Stimulated activated CD8-positive, alpha-beta memory T cell treated with anti-CD3 and anti-CD28 coated beads, Interleukin-4, amount 100 ng/mL, for 4 hours (primary cell): ENCODE measurements at places on chromosomes 2 and 18.

DNA sequence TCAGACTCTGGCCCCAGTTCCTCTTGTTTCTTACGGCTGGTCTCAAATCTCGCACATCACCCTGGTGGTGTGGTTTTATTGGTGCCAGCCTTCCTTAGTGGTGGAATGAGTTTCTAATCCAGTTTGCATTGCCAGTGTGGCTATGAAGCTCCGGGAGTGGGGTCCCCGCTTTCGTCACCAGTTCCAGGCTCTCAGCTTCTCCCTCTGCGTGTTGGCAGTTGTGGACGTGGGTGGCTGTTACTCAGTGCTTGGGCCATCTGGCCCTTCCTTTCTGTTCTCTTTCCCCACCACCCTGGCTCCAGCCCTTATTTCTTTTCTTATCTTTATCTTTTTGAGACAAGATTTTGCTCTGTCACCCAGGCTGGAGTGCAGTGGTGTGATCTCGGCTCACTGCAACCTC, 30.1 kb downstream of the EFR3B start:
- no peak for DNase-seq

DNA sequence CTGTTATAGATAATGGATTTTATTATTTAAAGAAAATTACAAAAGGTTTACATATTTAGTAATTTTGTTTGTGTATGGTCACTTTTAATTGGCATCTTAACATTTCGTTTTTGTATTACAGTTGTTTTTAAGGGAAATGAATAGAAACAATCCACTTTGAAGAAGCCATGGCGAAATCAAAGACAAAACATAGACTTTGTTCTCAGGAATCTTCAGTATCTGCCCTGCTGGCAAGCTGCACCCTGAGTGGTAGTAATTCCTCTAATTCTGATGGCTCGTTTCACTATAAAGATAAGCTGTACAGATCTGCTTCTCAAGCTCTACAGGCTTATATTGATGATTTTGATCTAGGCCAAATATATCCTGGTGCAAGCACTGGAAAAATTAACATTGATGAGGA, 2.7 kb downstream of the C18orf54 start:
- no peak for DNase-seq

DNA sequence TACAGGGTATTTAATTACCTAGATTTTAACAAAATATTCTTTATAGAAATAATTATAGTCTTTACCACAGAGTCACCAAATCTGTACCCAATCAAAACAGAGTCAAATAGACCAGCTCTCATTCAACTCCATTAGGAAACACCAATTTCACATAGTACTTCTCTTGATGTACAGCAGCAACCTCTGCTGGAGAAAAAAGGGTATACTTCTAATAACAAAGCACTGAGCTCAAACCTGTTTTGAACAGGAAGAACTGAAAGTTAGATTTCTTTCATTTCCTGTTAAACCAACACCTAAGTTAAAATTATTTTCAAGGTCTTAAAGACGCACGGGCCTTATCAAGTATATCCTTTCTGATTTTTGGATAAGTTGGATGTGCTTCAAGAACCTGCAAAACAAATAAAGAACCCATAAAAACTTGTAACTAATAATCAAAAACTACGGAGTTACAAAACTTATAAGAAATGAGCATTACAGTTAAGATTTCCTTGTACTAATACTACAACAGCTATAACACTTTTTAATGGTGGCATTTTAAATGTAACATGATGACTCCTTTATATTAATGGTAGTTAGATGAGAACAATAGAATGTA, 79.0 kb downstream of the TTC21B start:
- no peak for DNase-seq

GRCh38 chr18:13452871-13453680, 234.5 kb downstream of the LDLRAD4 start:
- DNase-seq, result no peak

DNA sequence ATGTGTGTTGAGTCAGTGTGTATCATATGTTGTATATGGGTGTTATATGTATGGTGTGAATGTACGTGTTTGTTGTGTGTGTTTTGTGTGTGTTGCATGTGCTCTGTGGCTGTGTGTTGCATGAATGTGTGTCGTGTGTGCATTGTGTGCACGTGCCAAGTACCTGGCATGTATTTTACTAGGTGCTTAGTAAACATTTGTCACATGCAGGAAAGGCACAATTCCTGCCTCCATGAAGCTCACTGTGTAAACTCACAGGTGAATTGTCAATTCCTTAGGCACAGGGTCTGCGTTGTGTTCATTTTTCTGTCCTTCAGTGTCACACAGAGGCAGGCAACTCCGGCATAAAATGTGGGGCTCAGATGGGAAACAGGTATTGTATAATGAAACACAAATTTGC, 22.3 kb upstream of the IL1R1 start:
- no peak for DNase-seq

- DNase-seq, result no peak
Measured at GRCh38 chr2:222864296-222864695, 3.5 kb downstream of the ACSL3 start.

DNA sequence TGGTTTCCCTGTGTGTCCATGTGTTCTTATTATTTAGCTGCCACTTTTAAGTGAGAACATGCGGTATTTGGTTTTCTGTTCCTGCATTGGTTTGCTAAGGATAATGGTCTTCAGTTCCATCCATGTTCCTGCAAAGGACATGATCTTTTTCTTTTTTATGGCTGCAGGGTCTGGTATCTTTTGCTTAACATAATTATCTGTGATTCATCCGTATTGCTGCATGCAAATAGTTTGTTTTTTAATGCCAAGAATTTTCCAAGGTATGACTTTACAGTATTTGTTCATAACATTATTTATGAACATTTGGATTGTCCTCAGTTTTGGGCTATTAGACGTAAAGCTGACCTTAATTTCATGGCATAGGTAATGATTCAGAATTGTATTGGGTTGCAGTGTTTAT, 17.8 kb downstream of the GIGYF2 start:
- no peak for DNase-seq

GRCh38 chr2:241689306-241689705, 2.7 kb upstream of the DTYMK start:
- DNase-seq, result no peak

DNA sequence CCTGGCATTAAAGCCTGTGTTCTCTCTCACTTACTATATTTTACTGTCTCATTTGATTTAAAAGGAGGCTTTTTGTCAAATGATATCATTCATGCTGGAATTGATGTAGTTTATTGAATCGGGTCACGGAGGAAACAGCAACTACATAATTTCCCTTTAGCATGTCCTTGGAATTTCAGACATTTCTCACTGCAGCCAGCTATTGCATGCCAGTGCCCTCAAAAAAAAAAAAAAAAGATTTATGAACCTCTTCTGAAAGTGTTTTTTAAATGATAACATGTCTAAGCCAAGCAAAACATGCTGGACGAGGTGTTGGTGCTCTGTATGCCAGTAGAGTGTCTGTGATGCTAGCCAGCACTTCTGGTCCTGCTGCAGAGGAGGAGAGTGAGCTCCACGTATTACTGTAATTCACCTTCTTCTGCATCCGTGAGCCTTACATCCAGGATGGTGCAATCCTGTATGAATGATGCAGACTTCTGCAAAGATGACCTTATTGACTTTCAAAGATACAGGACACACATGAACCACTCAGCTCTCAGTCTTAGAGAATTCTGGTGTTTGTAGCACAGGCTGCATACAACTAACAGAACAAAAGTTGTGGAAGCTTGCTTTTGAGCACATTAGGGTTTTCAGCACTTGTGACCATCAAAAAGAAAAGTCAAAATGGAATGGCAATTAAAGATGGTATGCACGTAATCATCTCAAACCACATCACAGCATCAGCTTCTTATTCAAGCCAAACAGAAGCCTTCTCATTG, 31.1 kb downstream of the UGP2 start:
- no peak for DNase-seq

GRCh38 chr18:55386545-55386944, 201.4 kb downstream of the TCF4 start:
- no peak for DNase-seq

- DNase-seq, result no peak
Measured at GRCh38 chr18:59149416-59149815, 9.7 kb downstream of the SEC11C start.

GRCh38 chr2:191059308-191059707, 45.3 kb upstream of the STAT1 start:
- no peak for DNase-seq

GRCh38 chr2:119682578-119682977, 3.6 kb downstream of the TMEM177 start:
- DNase-seq, result no peak

DNA sequence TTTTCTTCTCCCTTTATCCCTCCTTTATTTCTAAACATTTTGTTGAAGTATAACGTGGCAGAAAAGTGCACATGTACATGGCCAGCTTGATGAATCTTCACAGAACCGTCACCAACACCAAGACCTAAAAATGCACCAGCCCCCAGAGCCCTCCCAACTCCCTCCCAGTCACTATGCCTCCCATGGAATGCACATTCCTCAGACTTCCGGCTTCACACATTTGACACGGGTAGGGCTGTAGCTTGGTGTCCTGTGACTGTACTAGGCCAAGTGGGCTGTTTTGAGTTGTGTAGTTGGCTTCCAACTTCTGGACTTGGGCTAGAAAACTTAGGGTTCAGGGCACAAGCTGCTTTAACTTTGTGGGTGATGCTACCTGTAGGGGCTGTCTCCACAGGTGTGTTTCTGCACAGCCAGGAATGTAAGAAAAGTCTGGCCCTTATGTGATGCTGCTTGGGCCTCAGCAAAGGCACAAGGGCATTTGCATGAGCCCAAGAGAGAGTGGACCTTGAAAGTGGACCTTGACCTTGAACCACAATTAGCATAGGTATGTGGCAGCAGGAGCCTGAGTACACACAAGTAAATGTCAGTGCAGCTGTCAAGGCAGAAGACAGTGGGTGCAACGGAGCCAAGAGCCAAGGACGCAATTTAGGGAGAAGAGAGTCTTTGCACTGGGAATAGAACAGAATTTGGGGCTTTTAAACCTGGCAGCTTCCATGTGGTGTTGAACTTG, 78.4 kb downstream of the SEPTIN10 start:
- no peak for DNase-seq

DNA sequence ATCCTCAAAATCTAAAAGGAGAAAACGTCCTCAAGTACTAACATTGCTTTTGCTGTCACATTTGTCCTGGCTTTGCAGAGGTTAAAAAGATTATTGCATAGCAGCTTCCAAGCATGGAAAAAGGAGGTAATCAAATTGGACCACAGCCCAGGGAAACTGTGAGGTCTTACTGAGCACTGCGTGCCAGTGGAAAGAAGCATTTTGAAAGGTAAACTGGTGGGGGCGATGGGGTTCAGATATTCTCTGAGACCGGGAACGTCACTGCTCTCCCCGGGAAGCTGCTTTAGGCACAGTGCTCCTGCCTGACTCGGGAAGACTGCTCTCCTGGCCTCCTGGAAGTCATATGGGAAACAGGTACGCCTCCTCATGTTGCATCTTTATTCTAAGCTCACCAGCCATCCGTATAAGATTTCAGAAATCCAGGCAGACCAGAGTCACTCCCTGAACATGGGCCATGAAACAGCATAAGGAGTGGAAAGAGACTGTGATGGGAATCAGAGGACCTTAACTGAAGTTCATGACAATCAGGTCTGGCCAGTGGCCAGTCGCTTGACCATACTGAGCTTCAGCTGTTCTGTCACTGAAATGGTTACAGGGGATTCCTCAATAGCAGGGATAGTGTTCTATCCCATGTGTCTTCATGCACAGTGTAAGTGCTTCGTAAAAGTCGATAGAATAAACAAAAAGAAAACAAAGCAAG, 284.1 kb downstream of the TRIB2 start:
- DNase-seq, result no peak

- DNase-seq, result no peak
Measured at GRCh38 chr2:195649629-195650190, 7.3 kb upstream of the SLC39A10 start.

DNA sequence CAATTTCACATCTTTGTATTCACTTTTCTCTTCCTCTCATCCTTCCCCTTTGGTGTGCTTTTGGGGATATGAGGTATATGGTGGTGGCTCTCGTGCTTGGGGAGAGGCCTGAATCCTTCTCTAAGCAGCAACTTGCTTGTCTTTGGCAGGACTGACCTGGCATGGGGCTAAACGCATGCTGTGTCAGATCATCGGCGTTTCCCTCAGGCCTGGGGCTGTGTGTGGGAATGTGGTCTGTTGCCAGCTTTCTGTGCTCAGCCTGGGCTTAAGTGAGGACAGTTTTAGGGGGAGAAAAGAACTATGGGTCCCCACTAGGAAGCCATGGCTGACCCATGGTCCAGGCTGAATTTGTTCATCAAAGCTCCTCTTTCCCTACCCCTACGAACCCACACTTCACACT, 60.7 kb downstream of the TET3 start:
- no peak for DNase-seq

GRCh38 chr18:72543357-72544055, 636 bp downstream of the CBLN2 start:
- DNase-seq, result no peak

GRCh38 chr2:240300261-240300821, 135.1 kb upstream of the GPC1 start:
- DNase-seq, result no peak

DNA sequence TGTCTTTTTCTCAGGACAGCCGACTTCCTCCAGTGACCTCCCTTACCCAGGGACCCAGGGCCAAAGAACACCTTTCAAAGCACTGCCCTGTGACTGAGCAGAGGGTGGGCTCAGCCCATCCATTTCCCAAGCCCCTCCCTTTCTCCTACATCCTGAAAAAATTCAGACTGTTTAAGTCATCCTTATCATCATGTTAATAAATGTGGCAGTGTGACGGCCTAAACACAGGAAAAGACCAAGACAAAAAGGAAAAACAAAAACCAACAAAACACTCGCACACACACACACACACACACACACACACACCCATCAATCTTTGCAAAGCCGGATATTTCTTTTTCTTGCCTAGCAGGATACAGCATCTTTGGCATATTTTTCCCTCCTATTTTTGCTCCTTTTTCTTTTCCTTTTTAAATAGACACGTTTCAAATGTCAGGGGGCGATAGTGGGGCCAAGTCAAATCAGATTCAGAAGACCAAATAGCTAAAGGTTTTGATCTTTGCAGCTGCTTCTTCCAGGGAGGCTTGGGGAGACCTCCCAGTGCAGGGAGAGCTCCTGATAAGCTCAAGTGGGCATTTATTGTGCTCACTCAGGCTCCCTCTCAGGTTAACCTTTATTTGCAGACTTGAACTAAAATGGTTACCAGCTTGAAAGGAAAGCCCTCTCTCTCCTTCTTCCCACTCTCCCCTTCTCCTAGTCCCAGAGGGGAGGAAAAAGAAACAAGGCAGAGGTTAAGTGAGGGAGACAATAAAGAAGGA, 39.5 kb upstream of the NRP2 start:
- no peak for DNase-seq

- DNase-seq, result no peak
Measured at GRCh38 chr2:156340804-156341451, 8.4 kb upstream of the NR4A2 start.

GRCh38 chr2:95569170-95569569, 22.6 kb upstream of the TRIM43 start:
- no peak for DNase-seq

DNA sequence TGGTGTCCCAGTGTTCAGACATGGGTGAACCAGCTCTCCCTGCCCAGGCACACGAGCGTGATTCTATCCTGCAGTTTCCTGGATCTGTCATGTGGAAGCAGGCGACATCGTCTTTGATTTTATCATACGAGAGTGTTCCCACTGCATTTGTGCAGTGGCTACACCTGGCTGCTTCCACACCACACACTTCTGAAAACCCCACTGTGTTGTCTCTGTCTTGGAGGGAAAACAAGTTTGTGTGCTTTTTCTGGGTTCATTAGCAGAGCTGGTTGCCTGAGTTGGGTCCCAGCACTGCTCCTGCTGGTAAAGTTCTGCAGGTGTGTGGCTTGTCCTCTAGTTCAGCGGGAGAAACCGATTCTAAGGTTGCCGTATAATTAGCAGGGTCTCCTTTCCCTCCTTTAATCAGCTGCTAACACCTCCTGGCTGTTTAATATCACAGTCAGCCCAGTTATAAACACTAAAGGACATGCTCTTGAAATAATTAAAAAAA, 58.5 kb upstream of the TWIST2 start:
- no peak for DNase-seq
